ENCODE measurements at places on chromosomes 6 and 20.

DNA sequence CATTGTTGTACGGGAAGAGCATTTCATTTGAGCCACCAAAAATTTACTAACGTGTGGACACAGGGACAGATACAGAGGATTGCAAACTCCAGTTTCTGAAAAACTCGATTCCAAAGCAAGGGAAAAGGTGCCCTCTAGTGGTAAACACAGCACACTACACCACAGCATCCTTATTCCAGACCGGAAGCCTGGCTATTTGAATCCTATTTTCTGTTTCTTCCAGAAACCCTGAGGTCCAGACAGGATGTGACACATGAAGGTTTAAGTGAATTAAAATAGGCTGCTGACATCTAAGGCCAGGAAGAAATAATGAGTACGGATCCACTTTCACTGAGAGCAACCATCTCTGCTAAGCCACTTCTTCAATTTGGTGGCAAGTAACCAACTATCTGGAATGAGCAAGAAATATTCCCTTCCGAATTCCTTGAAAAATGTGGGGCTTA lies 31.8 kb upstream of the GMPR start:
- no peak for DNase-seq

DNA sequence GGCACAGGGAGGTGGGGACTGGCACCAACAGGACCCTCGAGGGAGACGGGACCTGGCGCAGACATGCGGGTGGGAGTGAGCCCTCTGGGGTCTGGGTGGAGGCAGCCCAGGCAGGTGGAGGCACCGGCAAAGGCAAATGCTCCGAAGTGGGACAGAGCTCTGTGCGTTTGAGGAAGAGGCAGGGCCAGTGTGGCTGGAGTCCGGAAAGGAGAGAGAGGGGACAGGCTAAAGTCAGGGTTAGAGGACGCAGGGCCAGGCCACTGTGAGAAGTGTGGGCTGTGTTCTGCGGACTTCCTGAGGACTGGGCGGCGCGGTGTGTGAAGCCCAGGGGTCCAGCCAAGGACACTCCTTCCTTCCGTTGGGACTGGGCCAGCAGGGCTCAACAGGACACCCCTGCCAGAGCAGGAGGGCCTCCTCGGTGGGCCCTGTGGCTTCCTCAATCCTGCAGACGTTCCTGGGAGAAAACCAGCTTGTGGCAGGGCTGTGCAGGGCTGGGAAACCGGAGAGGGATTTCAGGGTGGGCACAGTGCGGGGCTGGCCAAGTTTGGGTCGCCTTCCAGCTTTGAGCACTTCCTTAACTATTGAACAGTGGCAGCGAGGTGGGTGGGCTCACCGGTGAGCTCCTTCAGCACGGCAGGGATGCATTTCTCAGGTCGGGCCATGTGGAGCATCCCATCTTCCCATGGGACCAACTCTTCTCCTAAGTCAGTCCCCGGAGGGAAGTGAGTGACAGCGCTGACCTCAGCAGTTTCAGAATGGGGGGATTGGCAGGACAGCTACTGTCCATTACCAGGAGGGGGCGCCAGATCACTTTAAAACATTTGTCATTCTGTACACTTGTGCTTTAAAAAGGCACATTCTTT lies 22.5 kb downstream of the MOCS3 start:
- peak; percentile 39 for DNase-seq

DNA sequence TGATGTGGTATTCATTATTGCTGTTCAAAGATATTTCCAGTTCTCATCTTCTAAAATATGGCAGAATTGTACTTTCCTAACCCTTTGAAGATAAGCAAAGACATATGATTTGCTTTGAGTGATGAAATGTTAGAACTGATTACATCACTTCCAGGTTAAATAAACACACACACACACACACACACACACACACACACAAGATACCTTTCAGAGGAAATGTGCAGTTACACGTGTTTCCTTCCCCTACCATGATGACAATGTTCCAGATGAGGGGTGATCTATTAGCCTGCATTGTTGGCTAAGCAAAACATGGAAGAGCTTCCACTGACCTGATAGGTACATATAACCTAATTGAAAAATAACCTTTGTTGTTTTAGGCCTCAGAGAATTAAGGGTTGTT lies 11.7 kb upstream of the FRK start:
- DNase-seq: no peak

DNA sequence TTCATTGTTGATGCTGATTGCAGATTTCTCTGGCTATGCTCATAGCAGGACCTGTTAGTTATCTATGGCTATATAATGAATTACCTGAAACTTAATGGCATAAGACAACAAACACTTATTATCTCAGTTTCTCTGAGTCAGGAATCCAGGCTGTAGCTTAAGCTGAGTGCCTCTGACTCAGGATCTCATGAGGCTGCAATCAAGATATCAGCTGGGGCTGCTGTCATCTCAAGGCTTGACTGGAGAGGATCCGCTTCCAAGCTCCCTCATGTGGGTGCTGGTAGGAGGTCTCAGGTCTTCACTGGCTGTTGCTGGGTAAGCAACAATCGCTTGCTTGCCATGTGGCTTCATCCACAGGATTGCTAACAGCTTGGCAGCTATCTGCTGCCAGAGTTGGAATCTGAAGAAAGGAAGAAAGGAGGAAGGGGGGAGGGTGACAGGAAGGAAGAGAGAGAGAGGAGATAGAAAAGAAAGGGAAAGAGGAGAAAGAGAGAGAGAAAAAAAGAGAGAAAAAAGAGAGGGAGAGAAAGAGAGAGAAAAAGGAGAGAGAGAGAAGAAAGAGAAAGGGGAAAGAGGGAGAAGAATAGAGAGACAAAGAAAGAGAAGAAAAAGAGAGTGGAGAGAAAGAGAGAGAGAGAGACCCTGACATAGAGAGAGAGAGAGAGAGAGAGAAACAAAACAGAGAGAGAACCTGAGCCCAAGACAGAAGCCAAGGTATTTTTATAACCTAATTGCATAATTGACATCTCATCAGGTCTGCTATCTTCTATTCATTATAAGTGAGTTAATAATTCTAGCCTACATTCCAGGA lies 579.0 kb upstream of the BTBD3 start:
- DNase-seq: no peak

- no peak for DNase-seq
Measured at GRCh38 chr6:136030131-136030530, 178.6 kb downstream of the PDE7B start.

- no peak for DNase-seq
Measured at GRCh38 chr6:149131891-149132290, 185.6 kb upstream of the TAB2 start.

Measured in stimulated activated CD4-positive, alpha-beta T cell treated with anti-CD3 and anti-CD28 coated beads, TNF-alpha, amount 100 ng/mL, for 1 hour (primary cell).